ENCODE measurements at places on chromosomes 4 and X. TPM values are rescaled to one million over a fixed set of nuclear protein-coding genes. Genes with fewer than 3 reads are reported as not detected.

DNA sequence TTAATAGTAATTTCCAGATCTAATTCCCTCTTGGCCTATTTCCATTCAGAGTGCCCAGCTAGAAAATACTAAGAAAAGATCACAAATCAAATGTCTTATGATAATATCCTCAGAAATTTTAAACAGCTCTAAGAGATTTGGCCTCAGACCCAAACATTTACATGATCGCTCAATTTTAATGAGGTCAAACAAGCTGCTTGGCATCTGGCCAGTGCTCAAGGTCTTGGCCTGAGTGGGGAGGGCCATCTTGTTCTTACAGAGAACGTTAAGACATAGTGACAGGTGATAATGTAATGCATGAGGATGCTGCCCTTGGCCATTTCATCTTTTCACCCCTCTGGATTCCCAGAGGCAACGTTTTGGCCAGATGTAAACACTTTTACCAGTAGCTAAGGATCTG, 159.2 kb upstream of the SLC7A11 start:
- DNase-seq = peak; percentile 57

GRCh38 chr4:15336410-15337167, 91.2 kb upstream of the C1QTNF7 start:
- DNase-seq = no peak

DNA sequence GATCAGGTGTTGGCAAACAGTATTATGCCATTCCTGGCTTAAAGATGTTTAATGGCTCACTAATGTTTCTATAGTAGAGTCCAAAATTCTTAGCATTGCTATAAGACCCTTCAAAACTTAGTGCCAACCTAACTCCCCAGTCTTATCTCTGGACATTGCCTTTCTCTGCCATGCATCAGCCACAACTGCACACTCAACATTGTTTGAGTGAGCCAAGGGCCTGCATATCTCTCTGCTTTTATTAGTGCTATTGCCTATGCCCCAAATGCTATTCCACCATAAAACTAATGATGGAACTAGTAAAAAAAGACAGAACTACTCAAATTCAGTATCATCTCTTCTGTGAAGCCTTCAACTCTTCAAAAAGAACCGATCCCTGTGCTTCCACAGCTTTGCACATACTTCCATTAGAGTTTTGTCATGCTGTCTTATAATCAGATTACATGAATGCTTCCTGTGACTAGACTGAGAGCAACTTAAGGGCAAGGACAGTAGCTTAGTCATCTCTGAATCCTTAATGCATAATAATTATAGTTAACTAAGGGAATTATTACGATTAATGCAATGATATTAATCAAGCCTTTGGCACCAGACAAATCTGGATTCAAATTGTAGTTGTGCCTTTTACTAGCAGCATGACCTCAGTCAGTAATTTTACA, 53.7 kb downstream of the CHM start:
- DNase-seq = no peak

GRCh38 chr4:183297675-183298074, 22.4 kb downstream of the CLDN22 start:
- DNase-seq = no peak

- no peak for DNase-seq
These were observed 208.4 kb downstream of the COL25A1 start for GRCh38 chr4:109094056-109094455.

DNA sequence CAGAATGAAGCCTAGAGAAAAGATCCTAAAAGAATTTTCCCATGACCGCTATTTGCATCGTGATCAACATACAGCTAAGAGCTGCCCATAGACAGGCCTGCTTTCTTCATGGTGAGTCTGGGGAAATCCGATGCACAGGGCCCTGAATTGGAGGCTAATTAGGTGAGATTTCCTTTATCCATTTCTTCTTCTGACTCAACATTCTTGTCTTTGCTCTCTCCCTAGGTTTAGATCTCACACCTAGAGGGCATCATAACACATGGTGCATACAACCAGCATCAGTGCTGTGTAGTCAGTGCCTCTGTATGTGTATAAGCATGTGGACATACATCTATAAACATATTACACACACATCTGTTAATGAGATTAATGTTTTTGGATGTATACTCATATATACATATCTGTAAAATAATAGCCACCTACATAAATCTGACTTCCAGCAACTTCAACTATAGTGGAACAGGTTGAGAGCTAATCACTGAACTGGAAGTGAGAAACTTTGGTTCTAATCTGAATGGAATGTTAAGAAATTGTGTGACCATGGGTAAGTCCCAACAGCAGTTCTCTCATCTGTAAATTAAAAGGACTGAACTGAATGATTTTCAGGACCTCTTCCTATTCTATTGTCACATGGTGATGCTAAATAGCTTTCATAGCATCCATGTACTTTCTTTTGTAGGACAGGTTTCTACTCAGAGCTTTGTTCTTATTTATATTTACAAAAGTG, 17.5 kb downstream of the GATB start:
- DNase-seq = no peak

- DNase-seq = no peak
These were observed 30.4 kb downstream of the TXK start for GRCh38 chr4:48103483-48104139.

GRCh38 chrX:129614481-129615255, 40.1 kb downstream of the APLN start:
- peak; percentile 37 for DNase-seq

DNA sequence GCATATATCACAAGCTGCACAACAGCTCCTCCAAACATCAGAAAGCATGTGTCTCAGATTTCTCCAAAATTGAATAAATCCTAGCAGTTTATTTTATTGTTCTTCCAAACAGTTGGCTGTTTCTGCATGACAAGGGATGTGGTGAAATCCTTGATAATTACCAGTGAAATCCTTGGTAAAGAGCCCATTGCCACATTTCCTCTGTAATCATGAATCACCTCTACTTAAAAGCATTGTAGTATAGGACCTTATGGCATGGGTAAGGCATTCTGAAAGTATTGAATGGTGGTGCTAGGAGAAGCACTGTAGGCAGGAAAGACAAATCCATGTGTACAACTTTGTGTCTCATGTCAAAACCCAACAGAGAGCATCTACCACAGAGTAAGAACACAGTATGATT, 135.8 kb upstream of the NDST3 start:
- no peak for DNase-seq

- no peak for DNase-seq
These were observed 179.9 kb upstream of the PPP3CA start for GRCh38 chr4:101527188-101527587.

- DNase-seq = no peak
These were observed 7.1 kb downstream of the NKX3-2 start for GRCh38 chr4:13537011-13537831.

DNA sequence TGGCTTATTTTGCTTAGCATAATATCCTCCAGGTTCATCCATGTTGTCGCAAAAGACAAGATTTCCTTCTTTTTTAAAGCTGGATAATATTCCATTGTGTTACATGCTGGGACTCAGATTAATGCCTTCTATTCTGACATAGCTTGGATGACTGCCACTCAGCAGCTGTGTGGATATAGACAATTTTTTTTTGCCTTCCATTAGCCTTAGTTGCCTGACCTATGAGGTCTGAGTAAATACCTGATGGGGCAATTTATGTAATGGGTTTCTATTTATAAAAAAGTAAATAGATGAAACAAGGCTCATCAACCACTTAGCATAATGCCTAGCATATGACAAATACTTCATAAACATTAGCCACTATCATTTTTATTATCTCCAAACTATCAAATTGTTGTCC, 515.4 kb downstream of the ZNF674 start:
- no peak for DNase-seq

- no peak for DNase-seq
These were observed 10.5 kb upstream of the ADD1 start for GRCh38 chr4:2832981-2833670.

GRCh38 chr4:9918484-9918883, 102.8 kb downstream of the SLC2A9 start:
- DNase-seq = no peak

GRCh38 chr4:108731006-108731405, 31.8 kb downstream of the ETNPPL start:
- peak; percentile 22 for DNase-seq

DNA sequence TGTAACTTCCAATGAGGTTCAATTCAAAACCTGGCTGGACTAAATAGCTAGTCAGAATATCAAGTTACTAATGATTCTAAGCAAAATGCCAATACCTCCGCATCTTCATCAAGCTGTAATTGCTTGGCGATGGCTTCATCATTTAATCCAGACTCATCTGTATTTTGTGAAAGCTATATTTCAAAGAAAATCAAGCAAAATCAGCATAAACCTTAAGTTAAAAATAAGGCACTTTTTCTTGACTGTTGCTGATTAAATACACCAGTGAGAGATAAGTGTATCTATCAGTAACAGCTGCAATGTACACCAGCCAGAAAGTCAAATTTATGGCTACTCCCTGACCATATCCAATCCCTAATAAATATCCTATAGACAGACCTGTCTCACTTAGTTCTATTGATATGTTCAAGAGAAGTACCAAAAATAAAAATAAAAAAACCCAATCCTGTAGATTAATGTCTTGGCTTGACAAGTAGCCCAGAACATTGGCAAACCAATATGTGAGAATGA, 39.6 kb downstream of the RFC1 start:
- DNase-seq = no peak

- DNase-seq = no peak
These were observed 136.6 kb upstream of the OTUD4 start for GRCh38 chr4:145316897-145317574.

DNA sequence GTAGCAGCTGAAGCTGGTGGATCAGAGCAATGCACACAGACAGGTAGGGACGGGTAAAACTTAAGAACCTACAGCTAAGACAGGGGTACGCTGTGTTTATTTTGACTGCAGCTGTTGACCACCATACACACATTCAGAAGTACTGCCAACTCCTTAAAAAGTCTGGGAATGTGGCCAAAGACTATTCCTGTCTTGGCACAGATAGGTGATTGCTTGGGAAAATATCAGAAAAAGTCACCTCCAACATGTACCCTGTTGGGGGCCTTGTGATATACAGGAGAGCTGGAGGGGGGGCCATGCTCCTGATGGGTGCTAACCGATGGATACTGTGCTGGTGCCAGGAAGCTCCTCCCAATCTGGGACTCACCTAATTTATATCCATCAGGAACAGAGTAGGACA, 121.2 kb downstream of the VCX2 start:
- peak; percentile 57 for DNase-seq

- peak; percentile 73 for DNase-seq
These were observed 108.3 kb upstream of the ARSJ start for GRCh38 chr4:114087596-114088230.

- no peak for DNase-seq
These were observed 86.6 kb upstream of the JADE1 start for GRCh38 chr4:128722911-128723310.

DNA sequence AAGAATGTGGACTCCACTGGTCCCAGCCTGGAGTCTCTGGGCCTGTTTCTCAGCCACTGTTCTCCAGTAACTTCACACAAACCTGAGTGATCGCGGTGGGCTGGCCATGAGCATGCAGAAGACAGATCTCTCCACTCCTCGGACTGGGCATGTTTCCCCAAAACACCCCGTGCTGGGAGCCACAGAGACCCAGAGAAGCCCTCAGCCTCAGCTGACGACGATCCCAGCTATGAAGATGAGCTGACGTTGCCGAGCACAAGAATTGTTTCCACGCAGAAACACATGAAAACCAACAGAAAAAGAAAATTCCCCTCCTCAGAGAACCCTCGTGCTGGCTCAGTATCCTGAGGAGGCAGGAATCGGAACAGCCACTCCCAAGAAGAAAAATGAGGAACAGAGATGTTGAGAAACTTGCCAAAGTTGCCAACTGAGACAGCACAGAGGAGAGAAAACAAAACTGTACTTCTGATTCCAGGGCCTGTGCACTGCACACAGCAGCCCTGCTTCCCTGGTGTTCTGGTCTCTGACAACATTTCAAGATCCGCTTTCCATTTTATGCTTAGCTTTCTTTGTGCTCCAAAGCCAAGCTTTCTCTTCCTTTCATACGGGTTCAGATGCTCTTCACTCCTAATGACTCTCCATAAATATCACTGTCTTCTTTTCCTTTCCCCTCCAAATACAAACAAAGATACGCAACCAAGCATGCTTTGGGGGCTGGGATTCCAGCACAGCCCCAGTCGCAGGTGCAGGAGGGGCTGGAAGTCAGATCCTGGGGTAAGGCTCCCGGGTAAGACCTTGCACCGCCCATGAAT, 81.4 kb downstream of the IRF2 start:
- DNase-seq = no peak

GRCh38 chr4:2182994-2183393, 58.9 kb downstream of the HAUS3 start:
- no peak for DNase-seq

GRCh38 chr4:2103843-2104547, 44.9 kb downstream of the NAT8L start:
- DNase-seq = no peak

DNA sequence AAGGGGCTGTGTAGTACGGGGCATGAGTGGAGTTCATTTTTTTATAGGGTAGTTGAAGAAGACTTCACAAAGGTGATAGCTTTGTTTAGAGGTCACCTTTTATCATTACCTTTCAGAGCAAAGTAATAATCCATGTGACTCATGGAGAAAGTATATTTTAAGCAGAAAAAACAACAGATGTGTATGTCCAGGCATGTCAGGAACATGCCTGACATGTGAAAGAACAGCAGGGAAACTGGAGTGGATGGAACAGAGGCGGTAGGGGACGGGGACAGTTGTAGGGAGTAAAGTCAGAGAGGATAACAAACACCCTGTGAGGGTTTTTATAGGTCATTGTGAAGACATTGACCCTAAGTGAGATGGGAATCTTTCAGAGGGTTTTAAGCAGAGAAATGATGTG, 107.6 kb downstream of the USP9X start:
- no peak for DNase-seq

GRCh38 chr4:174540175-174540574, 17.9 kb upstream of the HPGD start:
- DNase-seq = no peak

DNA sequence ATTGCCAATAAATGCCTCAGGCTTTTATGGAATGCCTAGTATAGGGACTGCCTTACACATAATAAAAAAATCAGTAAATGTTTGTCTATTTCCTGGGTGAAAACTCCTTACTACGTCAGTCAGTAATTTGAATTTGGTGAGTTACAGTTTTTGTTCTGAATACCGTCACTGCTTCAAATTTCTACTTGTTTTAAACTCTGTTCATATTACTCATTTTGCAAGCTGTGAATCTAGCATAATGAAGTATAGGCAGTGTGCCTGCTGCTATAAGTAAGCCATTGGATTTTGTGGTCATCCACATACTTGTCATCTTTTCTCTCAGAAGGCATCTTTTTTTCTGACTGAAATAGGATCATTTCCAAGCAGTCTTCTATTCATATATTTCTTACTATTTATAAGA, 43.1 kb downstream of the SYNPO2 start:
- DNase-seq = no peak

- DNase-seq = peak; percentile 69
These were observed 833.9 kb upstream of the PRKX start for GRCh38 chrX:4547213-4547836.

The PRR32 gene
- total RNA-seq = 56.3 TPM

The EGFL6 gene
- total RNA-seq = 12.5 TPM

The PDGFRA gene
- 138 TPM for total RNA-seq

The FAM184B gene
- 8.0 TPM for total RNA-seq

The MAGEB10 gene
- not detected for total RNA-seq

The TMPRSS11D gene
- 6.6 TPM for total RNA-seq

The FSTL5 gene
- 3.3 TPM for total RNA-seq

The PPP1R2C gene
- total RNA-seq = not detected

The DAPP1 gene
- 10.5 TPM for total RNA-seq

The CENPC gene
- total RNA-seq = 46.2 TPM

The GPR82 gene
- 0.10 TPM for total RNA-seq

The SSX3 gene
- not detected for total RNA-seq

The RWDD4 gene
- total RNA-seq = 39.2 TPM

The GYPB gene
- 5.1 TPM for total RNA-seq

The CYBB gene
- total RNA-seq = 9.3 TPM
